Epithelial cell of esophagus (primary cell): ENCODE measurements at places on chromosomes 6 and 20.

- DNase-seq = peak; percentile 88
Measured at GRCh38 chr6:157322792-157323254, 496 bp downstream of the TMEM242 start.

DNA sequence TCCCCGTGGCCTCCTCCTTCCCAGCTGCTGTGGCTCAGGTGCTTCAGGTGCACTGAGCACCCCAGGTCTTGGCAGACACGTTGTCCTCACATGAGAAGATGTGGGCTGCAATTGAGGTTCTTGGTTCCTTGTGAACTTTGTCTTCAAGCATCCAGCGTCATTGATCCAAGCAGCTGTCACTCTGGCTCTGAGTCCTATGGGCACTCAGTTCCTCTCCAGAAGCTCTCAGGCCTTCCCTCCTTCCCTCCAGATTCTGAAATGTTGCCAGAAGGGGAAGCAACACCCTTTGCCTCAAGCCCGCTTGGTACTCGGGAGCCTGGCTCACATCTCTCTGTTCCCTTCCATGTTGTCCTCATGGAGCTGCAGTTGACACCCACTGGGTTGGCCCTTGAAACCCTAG is 8.4 kb upstream of the MRGBP start:
- no peak for DNase-seq

GRCh38 chr20:815914-816606 is 17.5 kb upstream of the FAM110A start:
- peak; percentile 60 for DNase-seq

GRCh38 chr6:161017766-161018564 is 26.4 kb downstream of the MAP3K4 start:
- DNase-seq = no peak

GRCh38 chr20:2207770-2208097 is 88.1 kb upstream of the TGM3 start:
- no peak for DNase-seq

GRCh38 chr6:144284783-144285547 is at the start of gene UTRN:
Gene UTRN, plus strand, starts transcription at chr6:144285335. Its CDS starts 6,494 bp downstream, at chr6:144291829.
- DNase-seq = peak; percentile 79

DNA sequence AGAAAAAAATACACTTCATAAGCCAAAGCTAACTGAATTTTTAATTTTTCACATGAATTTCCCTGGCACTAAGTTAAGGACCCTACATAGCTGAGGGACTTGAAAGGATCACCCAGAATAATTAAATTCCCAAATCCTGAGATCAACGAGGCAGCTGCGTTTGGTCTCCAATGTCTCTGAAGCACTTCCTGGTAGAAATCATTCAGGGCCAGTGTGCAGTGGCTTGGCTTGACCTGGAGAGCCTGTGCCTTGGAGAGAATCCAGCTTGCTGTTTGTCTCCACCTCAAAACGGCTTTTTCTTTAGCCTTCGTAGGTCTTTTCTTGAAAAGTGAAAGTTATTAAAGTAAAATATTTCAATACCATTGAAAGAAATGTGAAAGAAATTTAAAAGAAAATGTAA is 92.4 kb downstream of the SMOC2 start:
- DNase-seq = no peak

GRCh38 chr6:106728296-106728870 is 99.0 kb downstream of the QRSL1 start:
- peak; percentile 37 for DNase-seq
